ENCODE measurements at places on chromosomes 7 and 10.

DNA sequence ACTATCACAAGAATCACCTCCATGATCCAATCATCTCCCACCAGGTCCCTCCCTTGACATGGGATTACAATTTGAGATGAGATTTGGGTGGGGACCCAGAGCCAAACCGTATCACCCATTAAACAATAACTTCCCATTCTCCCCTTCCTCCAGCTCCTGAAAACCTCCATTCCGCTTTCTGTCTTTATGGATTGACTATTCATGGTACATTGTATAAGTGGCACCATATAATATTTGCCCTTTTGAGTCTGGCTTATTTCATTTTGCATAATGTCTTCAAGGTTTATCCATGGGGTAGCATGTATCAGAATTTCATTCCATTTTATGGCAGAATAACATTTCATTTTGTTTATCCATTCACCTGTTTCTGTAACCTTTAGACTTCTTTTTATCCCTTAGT, 39.2 kb upstream of the GARS1 start:
- no peak for DNase-seq

DNA sequence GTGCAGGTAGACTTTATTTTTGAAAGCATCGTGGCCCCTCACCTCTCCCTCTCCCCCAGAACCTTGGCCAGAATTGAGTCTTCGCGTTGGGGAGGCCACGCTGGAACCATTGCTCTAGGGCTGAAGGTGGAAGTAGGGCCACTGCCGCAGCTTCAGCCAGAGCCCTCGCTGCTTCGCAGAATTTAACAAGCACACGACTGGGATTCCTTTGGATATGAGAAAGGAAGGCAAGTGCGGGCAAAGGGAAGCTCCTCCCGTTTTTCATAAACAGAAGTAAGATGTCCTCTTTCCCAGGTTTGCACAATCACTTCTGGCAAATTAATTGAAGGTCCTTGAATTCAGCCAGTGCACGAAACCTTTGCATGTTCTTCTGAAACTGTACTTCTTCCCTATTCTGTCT, 168.1 kb downstream of the CCDC3 start:
- DNase-seq = no peak

GRCh38 chr10:113094114-113094486, 144.1 kb downstream of the TCF7L2 start:
- DNase-seq = no peak

- DNase-seq = no peak
These were observed 8.4 kb downstream of the COL17A1 start for GRCh38 chr10:104077247-104077646.

- DNase-seq = no peak
These were observed 40.3 kb downstream of the TNPO3 start for GRCh38 chr7:129014501-129015101.
